Activated CD4-positive, alpha-beta memory T cell treated with anti-CD3 and anti-CD28 coated beads, Interleukin-2, amount 10 ng/mL, durations not matched to agents 7 days and 5 days (primary cell): ENCODE measurements at places on chromosomes 7 and 10.

DNA sequence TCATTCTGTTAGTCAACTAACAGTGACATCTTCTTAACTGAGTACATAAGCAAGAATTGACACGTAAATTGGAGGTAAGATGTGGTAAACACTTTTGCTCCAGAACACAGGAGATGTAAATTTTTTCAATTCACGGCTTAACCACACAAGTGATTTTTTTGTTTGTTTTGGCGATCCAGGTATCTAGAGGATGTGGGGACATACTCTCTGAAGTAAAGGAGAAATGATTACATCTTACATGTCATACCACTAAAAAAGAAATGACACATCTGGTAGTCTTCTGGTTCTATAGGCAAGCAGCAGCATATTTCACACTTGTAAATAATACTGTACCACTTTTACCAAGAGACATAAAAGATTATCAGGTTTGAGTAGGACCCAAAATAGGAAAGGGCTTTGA lies 200.3 kb upstream of the ZWINT start:
- no peak overlapping the region for H3K27ac ChIP-seq
- no peak overlapping the region for H3K4me3 ChIP-seq
- no peak for DNase-seq
- H3K36me3 ChIP-seq = no peaks in the 10 kb centered on the region
- no peaks in the 10 kb centered on the region for H3K27me3 ChIP-seq

GRCh38 chr10:21894648-21895342 lies 108.7 kb downstream of the DNAJC1 start:
- no peak overlapping the region for H3K27ac ChIP-seq
- DNase-seq = no peak
- H3K27me3 ChIP-seq = no peaks in the 10 kb centered on the region
- peaks cover 47% of the 10 kb centered on the region for H3K36me3 ChIP-seq

DNA sequence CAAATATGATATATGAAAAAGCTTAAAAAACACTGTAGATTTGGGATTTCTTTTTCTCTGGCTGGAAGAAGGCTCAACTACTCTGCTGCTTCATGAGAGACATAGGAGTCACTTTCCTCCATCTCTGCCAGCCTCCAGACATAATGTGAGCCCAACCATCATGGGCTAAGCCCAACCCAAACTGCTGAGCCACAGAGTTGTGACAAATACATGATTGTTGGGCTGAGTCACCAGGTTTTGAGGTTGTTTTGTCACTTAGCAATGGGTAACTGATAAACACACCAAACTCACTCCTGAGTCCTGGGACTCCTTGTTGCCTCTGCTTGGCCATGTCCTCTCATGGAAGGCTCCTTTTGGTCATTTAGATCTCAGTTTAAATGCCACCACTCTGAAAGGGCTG lies 381.8 kb upstream of the FZD8 start:
- no peaks in the 10 kb centered on the region for H3K4me1 ChIP-seq
- H3K27ac ChIP-seq = no peak overlapping the region
- H3K4me3 ChIP-seq = no peak overlapping the region

DNA sequence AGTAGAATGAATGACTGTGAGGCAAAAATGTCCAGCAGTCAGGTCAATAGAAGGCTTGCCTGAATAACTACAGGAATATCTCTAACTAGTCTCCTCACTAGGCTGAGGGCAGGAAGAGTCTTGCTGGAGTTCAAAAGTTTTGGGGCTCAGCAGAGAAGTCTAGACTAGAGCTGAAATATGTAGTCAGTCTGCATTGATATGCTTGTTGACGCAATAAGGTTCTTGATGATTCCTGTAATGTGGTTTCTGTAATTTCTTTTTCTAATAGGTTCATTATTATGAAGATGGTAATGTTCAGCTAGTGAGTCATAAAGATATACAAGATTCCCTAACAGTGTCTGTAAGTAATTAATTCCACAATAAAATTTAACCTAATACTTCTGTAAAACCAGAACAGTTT lies 41.5 kb upstream of the ST7 start:
- no peak overlapping the region for H3K27ac ChIP-seq
- H3K4me3 ChIP-seq = no peak overlapping the region

DNA sequence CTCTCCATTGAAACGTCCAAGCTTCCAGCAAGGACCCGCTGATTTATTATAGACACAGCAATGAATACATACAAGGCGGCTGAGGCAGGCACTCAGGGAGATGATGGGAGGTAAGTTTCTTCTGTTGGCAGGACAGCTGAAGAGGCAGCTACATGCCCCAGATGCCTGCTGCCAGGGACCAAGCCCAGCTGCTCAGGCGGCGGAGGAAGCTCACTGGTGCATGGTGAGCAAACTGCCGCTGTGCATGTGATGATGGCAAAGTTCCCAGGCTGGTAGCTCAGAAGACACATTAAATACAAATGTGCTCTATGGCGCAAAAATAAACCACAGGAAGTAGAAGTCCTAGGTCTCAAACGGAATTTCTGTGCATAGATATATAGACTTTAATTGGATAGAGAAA lies 2.3 kb downstream of the DNTT start:
- H3K36me3 ChIP-seq = no peaks in the 10 kb centered on the region
- H3K4me1 ChIP-seq = no peaks in the 10 kb centered on the region
- no peak for DNase-seq
- peaks cover 52% of the 10 kb centered on the region for H3K27me3 ChIP-seq
- no peak overlapping the region for H3K27ac ChIP-seq
- no peak overlapping the region for H3K4me3 ChIP-seq

- H3K27me3 ChIP-seq = peaks cover 44% of the 10 kb centered on the region
- no peak overlapping the region for H3K4me3 ChIP-seq
- no peak for DNase-seq
- no peaks in the 10 kb centered on the region for H3K4me1 ChIP-seq
Observed at GRCh38 chr7:24740871-24741270, 16.4 kb downstream of the GSDME start.

DNA sequence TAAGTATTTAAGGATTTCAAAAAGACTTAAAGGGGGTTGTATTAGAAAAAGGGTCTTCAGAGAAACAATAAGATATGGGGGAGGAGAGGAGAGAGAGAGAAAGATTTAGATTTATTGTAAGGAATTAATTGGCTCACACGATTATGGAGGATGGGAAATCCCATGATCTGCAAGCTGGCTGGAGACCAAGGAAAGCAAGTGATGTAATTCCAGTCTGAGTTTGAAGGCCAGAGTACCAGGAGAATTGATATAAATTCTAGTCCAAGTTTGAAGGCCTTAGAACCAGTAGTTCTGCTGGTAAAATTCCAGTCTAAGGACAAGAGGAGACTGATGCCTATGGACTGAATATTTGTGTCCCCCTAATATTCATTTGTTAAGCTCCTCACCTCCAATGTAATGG lies 20.6 kb upstream of the SLC13A1 start:
- H3K4me1 ChIP-seq = no peaks in the 10 kb centered on the region
- H3K36me3 ChIP-seq = no peaks in the 10 kb centered on the region
- no peak overlapping the region for H3K4me3 ChIP-seq
- H3K27ac ChIP-seq = no peak overlapping the region
- H3K27me3 ChIP-seq = no peaks in the 10 kb centered on the region

- no peak overlapping the region for H3K27ac ChIP-seq
- no peak overlapping the region for H3K4me3 ChIP-seq
- peaks cover 11% of the 10 kb centered on the region for H3K36me3 ChIP-seq
- no peaks in the 10 kb centered on the region for H3K27me3 ChIP-seq
- DNase-seq = no peak
- H3K4me1 ChIP-seq = peaks cover 7% of the 10 kb centered on the region
Observed at GRCh38 chr7:105322655-105323277, 66.0 kb downstream of the SRPK2 start.

GRCh38 chr7:22801912-22802311 lies 20.7 kb downstream of the TOMM7 start:
- H3K4me1 ChIP-seq = no peaks in the 10 kb centered on the region
- H3K4me3 ChIP-seq = no peak overlapping the region

DNA sequence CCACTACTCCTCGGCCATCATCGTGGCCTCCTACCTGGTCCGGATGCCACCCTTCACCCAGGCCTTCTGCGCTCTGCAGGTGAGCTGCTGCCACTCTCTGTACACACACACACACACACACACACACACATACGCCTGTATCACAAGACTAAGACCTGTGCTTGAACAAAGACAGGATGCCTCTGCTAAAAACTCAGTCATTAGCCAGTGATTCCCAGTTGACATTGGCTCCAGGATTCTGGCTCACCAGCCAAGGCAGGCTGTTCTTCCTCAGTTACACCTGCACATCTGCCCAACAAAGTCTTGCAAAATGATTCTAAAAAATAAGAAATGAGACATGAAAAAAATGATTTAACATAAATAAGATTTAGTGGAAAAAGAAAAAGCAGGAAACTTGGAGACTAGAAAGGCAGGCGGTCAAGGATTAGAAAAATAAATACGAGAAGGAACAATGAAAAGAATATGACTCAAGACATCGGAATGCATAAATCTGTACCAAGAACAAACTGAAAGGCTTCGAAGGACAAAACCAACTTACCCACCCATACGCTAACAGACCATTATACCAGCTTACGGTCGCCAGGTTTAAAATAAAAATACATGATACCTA lies 7.4 kb upstream of the LRRC18 start:
- H3K4me1 ChIP-seq = no peaks in the 10 kb centered on the region
- H3K27me3 ChIP-seq = no peaks in the 10 kb centered on the region

GRCh38 chr7:75905785-75906604 lies 9.0 kb upstream of the POR start:
- no peaks in the 10 kb centered on the region for H3K36me3 ChIP-seq
- H3K4me1 ChIP-seq = peaks cover 2% of the 10 kb centered on the region
- H3K27ac ChIP-seq = no peak overlapping the region
- H3K4me3 ChIP-seq = no peak overlapping the region
- DNase-seq = no peak

DNA sequence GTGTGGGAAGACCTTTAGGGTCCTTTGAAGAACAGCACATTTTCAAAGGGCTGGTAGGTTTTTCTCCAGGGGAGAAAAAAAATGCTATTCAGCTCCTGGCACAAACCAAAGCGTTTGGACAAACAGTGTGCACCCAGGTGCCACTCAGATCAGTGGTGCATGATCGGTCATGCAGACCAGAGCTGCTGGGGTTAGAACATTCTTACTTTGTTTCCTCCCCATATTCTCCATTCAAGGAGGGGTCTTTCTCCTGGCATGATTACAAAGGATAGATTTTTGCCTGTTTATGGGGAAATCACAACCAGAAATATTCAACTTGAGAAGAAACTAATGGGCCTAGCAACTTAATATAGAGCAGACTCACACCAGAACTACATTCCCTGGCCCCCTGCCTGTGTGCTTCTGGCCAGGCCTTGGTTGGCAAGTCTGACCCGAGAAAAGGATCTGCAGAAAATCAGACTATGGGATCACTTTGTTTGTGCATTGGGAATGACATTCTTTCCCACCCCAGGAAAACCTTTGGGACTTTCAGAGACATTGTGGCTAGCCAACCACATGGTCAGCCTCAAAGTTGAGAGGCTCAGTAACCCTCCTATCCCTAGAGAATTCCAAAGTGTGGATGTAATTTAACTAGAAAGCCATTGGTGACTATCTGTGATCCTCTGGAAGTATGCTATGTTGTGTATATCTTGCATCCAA lies 82.3 kb upstream of the FGL2 start:
- no peaks in the 10 kb centered on the region for H3K27me3 ChIP-seq
- no peak overlapping the region for H3K4me3 ChIP-seq
- H3K4me1 ChIP-seq = no peaks in the 10 kb centered on the region
- peaks cover 2% of the 10 kb centered on the region for H3K36me3 ChIP-seq
- no peak overlapping the region for H3K27ac ChIP-seq

DNA sequence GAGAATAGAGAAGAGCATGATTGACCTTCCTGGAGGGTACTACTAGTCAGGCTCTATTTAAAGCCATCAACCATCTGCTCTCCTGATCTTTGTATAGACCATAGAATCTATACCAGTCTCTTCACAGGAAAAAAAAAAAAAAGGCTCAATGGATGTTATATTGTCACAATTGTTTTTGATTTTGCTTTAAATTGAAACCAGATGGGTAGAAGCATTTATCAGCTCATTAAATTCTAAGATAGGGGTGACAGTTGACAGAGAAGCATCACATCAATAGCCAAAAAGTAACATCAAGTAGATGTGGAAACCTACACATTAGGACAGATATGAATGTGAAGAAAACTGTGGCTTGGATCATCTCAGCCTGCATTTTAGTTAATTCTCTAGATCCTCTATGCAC lies 558.9 kb upstream of the MBL2 start:
- no peak overlapping the region for H3K4me3 ChIP-seq
- no peaks in the 10 kb centered on the region for H3K36me3 ChIP-seq
- H3K27me3 ChIP-seq = no peaks in the 10 kb centered on the region
- no peaks in the 10 kb centered on the region for H3K4me1 ChIP-seq

- no peak overlapping the region for H3K27ac ChIP-seq
- H3K36me3 ChIP-seq = no peaks in the 10 kb centered on the region
- no peaks in the 10 kb centered on the region for H3K4me1 ChIP-seq
- H3K4me3 ChIP-seq = no peak overlapping the region
Observed at GRCh38 chr7:41559426-41559825, 143.5 kb downstream of the INHBA start.

DNA sequence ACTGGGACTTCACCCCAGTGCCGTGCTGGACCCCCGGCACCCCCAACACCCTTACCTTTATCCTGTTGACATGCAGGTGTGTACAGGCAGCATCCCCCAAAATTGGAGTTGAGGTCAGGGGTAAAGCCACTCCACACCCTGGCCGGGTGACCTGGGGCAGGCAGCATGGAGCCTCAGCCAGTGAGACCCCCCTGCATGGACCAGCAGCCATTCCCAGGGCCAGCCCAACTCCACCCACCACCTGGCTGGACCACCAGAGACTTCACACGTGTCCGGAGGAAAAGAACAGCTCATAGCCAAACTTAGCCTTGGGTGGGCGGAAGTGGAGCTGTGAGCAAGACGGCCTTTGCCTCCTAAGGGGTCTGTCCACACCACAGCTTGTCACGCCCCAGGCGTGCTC lies 413.0 kb upstream of the FOXK1 start:
- no peak for DNase-seq
- H3K27me3 ChIP-seq = no peaks in the 10 kb centered on the region
- no peak overlapping the region for H3K4me3 ChIP-seq
- H3K36me3 ChIP-seq = no peaks in the 10 kb centered on the region
- no peak overlapping the region for H3K27ac ChIP-seq

DNA sequence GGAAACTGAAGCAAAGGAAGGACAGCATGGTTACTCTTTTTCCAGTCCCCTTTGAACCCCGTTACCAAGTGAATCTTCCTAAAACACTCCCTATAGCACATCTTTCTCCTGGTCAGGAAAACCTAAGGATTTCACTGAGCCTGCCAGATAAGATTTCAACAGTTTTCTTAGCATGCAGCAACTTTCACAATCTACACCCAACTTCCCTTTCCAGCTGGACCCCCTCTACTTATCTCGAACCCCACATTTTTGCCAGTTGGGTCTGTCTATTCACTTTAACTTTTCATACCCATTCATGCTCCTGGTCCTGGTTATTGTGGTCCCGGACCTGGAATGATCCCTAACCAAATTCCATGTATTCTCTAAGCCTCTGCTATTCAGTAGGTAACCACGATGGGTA lies 14.9 kb upstream of the CPVL start:
- DNase-seq = no peak
- H3K27me3 ChIP-seq = peaks cover 23% of the 10 kb centered on the region
- peaks cover under 1% of the 10 kb centered on the region for H3K36me3 ChIP-seq
- H3K4me1 ChIP-seq = peaks cover 9% of the 10 kb centered on the region

GRCh38 chr7:91443862-91444261 lies 179.6 kb downstream of the FZD1 start:
- H3K4me1 ChIP-seq = no peaks in the 10 kb centered on the region
- H3K4me3 ChIP-seq = no peak overlapping the region
- H3K27ac ChIP-seq = no peak overlapping the region
- H3K27me3 ChIP-seq = no peaks in the 10 kb centered on the region

GRCh38 chr10:44386546-44387052 lies 1.7 kb upstream of the CXCL12 start:
- H3K4me1 ChIP-seq = peaks cover 4% of the 10 kb centered on the region
- H3K27me3 ChIP-seq = peaks cover 32% of the 10 kb centered on the region
- H3K36me3 ChIP-seq = no peaks in the 10 kb centered on the region
